ENCODE measurements at places on chromosomes 5 and 9.

DNA sequence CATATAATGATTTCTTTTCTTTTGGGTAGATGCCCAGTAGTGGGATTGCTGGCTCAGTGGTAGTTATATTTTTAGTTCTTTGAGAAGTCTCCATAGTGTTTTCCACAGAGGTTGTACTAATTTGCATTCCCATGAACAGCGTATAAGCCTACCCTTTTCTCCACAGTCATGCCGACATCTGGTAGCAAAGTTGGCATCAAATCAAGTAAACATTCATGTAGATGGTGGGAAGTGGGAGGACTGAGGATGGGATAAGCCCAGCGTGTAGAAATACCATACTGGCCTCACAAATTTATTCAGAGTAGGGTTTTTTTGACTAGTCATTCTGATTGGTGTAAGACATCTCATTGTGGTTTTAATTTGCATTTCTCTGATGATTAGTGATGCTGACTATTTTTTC lies 115.4 kb downstream of the EGFLAM start:
- DNase-seq, result no peak

DNA sequence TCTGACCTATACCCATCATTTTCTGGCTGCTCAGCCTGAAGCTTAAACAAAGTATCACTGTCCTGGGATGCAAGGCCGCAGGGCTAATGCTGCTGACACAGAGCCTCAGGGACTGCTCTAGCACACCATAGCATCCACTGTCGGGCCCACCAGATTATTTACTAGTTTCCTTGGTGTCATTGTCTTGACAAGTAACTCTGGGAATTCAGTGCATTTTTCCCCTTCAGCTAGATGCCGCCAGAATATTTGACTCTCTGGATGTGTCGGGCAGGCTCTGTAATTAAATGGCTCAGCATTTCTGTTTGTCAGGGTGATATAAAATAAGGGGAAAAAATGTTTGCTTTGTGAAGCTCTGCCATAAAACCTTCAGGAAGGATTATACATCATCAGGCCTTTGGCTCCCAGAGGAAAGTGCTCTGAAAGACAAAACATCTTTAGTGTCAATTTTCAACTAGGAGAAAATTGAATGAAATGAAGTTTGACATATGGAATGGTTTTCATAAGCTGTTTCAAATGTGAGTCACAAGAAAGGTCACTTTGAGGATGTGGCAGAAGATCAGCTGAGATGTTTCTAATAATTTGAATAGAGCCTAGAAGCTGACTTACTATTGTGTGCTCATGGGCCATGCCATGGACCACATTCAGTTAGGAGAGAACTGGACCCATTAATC lies 350.1 kb downstream of the TMEM232 start:
- no peak for DNase-seq

DNA sequence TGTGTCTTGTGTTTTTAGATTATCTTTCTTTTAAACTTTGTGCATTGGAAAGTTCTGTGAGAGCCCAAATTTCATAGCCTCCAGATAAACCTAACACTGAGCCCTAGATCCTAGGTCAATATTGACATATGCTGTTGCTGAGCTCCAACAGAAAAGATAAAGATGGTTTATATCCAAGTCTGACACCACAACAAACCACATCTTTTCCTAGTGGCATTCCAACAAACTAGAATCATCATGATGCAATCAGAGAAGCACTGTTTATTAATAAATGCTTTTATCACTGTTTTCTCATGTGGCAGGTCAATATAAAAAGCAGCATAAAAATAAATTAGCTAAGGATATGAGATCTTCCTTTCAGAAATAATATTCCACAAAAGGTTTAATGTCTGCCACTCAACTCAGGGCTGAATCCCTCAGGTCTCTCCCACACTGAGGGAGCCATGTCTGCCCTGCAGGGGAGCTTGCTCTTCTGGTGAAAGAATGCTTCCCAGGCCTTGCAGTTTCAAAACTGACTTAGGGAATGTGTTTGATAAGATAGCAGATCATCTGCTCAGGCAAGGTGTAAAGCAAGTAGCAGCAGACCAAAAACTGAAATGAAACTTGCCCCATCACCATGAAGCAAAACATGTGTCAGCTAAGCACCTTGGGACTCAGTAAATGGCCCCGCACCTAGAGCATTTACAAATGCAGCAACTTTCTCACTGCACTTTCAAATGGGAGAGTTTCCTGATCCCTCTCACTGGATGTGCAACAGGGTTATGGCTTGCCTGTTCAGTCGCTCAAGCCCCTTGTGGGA lies 493.0 kb downstream of the AGTPBP1 start:
- no peak for DNase-seq

DNA sequence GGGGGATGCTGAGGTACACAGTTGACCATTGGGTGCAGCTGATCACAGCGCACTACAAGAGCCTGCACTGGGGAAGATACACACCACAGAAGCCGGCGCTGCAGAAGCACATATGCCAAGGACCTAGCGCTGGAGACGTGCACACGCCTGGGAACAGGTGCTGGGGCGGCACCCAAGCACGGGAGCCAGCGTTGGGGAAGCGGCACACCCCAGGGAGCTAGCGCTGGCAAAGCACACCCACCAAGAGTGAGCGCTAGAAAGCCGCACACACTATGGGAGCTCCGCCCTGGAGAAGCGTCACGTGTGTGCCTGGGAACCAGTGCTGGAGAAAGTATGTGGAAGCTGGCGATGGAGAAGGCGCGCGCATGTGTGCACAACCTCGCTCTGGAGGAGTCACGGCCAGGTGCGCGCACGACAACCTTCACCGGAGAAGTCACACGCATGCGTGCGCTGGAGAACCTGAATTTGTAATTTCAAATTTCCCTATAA lies 4.5 kb downstream of the FANCC start:
- DNase-seq, result no peak

DNA sequence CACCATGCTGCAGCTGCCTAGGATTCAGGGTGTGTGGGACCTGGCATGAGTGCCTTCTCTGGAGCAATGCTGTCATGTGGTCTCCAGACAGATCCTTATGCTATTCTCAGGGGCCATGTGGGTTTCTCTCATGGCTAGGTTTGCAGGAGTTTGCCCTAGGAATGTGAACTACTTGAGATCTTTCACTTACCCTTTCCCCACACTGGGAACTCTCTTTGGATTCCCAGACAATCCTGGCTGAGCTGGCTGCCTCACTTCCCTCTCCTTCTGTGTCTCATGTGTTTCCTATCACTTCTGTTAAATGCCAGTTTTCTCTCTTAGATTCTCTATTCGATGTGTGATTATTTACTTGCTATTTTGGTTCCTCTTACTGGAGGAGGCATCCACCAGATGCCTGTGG lies 270.2 kb upstream of the RASA1 start:
- no peak for DNase-seq

DNA sequence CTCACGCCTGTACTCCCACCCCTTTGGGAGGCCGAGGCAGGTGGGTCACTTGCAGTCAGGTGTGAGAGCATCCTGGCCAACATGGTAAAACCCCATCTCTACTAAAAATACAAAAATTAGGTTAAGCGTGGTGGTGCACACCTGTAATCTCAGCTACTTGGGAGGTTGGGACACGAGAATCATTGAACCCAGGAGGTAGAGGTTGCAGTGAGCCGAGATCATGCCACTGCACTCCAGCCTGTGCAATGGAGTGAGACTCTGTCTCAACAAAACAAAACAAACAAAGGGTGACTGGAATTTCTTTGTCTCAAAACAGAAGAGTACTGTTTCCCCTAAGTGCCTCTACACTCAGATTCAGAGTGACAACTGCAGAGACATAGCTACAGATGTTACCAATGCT lies 116.1 kb downstream of the AP3B1 start:
- DNase-seq, result no peak

- no peak for DNase-seq
Observed at GRCh38 chr9:113993838-113994540, 84.1 kb downstream of the AMBP start.
